Activated CD4-positive, alpha-beta T cell treated with anti-CD3 and anti-CD28 coated beads, Interleukin-2, amount 10 ng/mL, durations not matched to agents 7 days and 5 days (primary cell): ENCODE measurements at places on chromosomes 4 and X. TPM values are rescaled to one million over a fixed set of nuclear protein-coding genes. Genes with fewer than 3 reads are reported as not detected.

Gene SSX1
- not detected for total RNA-seq

DNA sequence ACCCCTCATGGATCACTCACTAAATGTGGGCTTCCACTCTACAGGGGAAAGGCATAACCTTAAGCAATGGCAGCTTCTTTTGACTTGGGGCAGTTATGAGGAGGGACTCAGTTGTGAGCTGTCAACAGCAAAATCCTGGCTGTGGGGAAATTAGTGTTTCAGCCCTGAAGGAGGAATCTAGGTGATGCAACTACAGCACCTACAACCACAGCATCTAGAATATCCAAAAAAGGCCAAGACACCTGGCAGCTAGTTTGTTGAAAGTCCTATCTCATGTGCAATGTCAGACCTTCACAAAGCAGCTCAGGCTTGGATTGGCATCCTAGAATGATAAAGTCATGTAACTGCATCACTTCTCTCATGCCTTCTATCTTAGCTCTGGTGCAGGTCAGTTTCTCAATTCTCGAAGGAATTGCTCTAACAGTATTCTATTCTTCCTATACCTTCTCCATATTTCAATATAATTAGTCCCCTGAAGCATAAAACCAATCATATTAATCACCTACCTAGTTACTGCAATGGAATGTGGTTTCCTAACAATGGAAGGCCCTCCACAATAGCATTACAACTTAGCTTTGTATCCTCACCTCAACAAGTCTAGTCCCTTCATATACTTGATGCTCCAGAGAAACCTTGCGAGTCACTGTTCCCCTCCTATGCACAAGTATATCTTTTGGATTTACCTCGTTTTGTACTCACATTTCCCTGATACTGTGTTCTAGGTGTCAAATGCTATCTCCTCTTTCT, 5.5 kb upstream of the ANTXR2 start:
- DNase-seq, result no peak

- no peak for DNase-seq
Observed at GRCh38 chr4:75878246-75878756, 24.0 kb downstream of the PPEF2 start.

Gene NAP1L3
- 1.1 TPM for total RNA-seq

Gene SMIM10
- total RNA-seq, result 0.21 TPM

- DNase-seq, result no peak
Observed at GRCh38 chr4:74056858-74057562, 18.5 kb upstream of the CXCL3 start.

DNA sequence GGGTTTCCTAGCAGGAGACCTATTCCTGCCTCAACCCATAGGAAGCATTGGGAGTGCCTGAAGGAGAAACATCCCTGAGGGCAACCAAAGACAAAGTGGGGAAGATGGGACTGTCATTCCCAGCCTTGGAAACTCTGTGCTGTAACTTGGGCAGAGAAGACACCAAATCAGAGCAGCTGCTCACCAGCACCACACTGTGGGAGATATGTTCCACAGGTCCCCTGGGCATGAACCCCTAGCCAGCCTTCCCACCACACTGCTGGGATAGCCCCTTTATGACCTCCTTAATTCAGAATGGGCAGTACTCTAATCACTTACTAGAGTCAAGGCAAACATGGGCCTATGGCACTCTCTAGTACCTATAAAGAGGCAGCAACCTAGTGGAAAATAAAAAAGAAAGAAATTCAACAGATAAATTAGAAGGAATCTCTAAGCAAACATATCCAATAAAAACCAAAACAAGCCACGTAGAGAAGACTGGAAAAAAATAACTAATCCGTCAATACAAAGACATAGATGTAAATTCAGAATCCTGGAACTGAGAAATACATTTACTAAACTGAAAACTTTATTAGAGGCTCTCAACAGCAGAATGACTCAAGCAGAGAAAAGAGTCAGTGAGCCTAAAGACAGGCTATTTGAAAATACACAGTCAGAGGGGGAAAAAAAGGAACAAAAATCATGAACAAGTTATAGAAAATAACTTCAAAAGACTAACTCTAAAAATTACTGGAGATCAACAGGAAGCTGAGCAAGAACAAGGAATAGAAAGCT, 878.4 kb upstream of the FRG1 start:
- no peak for DNase-seq

Gene IRS4
- not detected for total RNA-seq

DNA sequence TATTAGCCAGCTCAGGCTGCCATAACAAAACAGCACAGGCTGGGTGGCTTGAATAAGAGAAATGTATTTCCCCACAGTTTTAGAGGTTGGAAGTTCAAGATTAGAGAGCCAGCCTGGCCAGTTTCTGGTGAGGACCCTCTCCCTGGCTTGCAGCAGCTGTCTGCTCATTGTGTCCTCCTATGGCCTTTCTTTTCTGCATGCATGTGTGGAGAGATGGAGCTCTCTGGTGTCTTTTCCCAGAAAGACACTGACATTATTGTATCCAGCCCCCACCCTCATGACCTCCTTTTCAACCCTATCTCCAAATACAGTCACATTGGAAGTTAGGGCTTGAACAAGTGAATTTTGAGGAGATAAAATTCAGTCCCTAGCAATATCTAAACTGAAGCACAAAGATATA, 263.8 kb upstream of the PABPC4L start:
- DNase-seq, result no peak

DNA sequence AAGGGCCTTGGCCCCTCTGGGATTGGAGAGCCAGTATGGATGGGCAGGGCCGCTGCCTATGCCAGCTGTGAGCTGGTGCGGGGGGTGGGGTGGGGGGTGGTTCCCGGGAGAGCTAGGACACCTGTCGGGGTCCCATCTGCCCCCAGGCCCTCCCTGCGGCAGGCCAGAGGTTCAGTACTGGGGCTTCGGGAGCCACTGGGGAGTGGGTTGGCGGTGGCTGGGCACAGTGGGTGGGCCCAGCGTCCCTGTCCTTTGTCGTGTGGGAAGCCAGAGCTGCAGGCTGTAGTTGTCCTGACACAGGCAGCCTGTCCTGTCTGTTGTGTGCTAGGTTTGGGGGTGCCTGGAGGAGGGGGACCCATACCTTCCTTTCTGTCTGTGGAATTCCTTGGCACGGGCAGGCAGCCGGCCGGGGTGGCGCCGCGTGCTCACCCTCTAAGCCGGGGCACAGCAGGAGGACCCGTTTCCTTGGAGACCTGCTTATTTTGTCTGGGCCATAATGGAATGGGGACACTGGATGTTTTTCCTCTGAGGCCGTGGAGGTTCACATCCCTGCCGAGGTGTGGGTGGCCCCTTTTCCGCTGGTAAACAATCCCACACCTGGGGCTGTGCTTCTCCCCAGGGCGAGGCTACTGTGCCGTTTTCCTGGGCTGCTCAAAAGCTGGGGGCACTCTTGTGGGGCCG, 14.8 kb downstream of the DOK7 start:
- DNase-seq, result no peak

Gene PPEF2
- total RNA-seq, result 0.10 TPM

Gene SFRP2
- not detected for total RNA-seq

GRCh38 chr4:24160358-24160757, 270.5 kb upstream of the PPARGC1A start:
- no peak for DNase-seq
